ENCODE measurements at places on chromosomes 4 and X.

- DNase-seq: no peak
Observed at GRCh38 chrX:84320614-84321013, 132.6 kb upstream of the RPS6KA6 start.

- no peak for DNase-seq
Observed at GRCh38 chrX:113629326-113629725, 788.7 kb upstream of the AMOT start.

- DNase-seq: no peak
Observed at GRCh38 chr4:48799157-48799556, 19.1 kb upstream of the FRYL start.

- DNase-seq: no peak
Observed at GRCh38 chr4:124863040-124863545, 150.6 kb upstream of the ANKRD50 start.

DNA sequence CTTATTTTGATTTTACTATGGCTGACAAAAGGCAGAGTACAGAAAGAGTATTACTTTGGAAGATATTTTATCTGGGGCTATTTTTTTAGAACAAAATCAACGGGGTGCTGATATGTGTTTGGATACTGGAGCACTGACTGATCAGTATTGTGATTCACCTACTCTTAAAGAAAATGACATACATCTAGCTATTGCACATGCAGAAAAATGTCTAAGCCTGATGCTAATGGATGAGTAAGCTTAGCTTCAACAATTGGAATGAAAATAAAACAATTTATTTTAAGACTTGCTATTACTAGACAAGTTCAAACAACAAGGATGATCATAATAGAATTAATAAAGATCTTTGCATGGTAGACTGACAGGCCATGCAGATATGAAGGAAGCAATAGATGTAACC, 262.0 kb downstream of the PPP1R2C start:
- DNase-seq: no peak

- DNase-seq: no peak
Observed at GRCh38 chr4:119870856-119871255, 195.8 kb downstream of the MAD2L1 start.

DNA sequence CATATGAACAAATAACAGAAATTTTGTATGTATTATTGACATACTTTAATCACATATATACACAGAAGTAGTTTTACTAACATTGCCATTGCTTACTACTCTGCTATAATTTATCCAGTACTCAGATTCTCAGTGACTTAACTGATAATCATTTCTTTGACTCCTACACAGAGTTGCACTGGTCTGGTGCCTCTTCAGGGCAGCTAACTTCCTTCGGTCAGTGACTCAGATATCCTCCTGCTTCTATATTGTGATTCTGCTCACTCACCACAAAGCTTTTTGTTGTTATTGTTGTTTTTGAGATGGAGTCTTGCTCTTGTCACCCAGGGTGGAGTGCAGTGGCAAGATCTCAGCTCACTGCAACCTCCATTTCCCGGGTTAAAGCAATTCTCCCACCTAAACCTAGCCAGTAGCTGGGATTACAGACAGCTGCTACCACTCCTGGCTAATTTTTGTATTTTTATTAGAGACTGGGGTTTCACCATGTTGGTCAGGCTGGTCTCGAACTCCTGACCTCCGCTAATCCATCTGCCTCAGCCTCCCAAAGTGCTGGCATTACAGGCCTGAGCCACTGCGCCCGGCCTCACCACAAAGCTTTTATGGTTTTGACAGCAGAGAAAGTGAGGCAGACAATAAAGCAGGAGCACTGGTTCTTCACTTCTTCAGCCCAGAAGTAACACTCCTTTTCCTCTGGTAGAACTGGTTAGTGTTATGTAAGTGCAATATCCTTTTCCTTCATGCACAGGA, 499.3 kb downstream of the EPHA5 start:
- no peak for DNase-seq

DNA sequence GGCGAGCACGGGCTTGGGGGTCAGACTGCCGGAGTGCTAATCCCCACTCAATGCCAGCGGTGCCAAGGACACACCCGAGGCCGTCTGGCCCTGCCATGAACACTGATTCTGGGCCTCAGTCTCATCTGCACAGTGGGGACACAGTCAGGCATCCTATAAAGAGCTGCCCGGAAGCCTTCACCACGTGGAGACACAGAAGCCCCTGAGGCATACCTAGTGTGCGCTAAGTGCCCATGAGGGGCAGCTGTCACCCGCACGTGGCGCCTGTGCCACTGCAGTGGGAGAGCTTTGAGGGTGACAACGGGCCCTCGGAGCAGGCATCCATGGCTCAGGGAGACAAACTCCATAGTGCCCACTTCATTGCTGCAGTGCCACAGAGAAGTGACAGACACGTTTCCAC, 86.3 kb downstream of the PHKA2 start:
- no peak for DNase-seq

GRCh38 chrX:153900831-153901752, 3.4 kb upstream of the AVPR2 start:
- DNase-seq: peak; percentile 72

- no peak for DNase-seq
Observed at GRCh38 chr4:80307774-80308465, 27.6 kb upstream of the CFAP299 start.

DNA sequence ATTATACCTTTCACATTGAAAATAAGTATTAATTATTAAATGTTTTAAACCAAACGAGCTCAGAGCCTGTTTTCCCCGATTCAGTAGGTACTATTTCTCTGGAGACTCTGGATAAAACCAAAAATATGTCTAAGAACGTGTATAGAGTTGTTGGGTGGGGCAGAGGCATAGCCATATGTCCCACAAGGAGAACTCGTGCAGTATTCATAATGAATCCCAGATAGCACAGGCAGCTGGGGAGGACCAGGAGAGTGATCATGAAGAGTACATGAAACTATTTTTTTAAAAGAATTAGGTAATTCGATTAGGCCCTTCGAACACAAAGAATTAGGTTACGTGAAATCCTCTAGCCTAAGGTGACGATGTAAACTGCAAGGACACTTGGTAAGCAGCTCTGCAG, 76.1 kb downstream of the CLDN22 start:
- DNase-seq: no peak

GRCh38 chr4:142366769-142367181, 479.3 kb downstream of the INPP4B start:
- no peak for DNase-seq

DNA sequence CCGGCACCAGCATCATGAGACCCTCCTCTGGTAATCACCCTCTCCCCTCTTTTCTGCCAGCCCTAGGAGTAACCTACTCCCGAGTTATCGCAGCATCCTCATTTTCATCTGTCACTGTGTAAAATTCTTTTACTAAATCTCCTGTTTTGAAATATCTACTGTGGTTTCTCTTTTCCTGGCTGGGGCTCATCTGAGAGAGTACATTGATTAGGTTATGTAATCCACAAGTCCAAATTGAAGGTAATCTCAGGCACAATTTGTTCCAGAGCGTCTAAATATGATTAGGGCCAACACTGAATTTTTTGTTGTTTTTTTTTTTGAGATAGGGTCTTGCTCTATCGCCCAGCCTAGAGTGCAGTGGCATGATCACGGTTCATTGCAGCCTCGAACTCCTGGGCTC, 142.4 kb downstream of the SMIM20 start:
- DNase-seq: no peak

- DNase-seq: no peak
Observed at GRCh38 chrX:34749896-34750295, 92.8 kb upstream of the TMEM47 start.

- DNase-seq: no peak
Observed at GRCh38 chr4:181702864-181703495, 540.2 kb upstream of the TENM3 start.

GRCh38 chrX:13389501-13389900, 69.6 kb upstream of the ATXN3L start:
- DNase-seq: no peak

DNA sequence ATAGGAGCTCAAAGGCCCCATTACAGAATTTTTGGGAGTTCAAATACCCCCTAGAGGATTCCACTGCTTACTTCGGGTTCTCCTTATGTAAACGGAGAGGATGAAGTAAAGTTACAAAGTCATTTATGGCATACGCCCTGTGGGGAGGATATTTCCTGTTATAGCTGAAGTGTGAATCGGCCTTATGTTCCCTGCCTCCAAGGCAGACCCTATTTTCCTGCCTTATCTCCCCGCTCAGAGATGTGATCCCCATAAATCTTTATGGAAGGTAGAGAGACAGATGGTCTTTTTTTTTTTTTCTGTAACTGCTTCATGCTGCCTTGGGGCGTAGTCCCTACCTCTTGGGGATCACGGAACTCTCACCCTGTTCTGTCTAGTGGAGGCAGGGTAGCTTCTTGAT, 56.0 kb upstream of the DHX15 start:
- no peak for DNase-seq

DNA sequence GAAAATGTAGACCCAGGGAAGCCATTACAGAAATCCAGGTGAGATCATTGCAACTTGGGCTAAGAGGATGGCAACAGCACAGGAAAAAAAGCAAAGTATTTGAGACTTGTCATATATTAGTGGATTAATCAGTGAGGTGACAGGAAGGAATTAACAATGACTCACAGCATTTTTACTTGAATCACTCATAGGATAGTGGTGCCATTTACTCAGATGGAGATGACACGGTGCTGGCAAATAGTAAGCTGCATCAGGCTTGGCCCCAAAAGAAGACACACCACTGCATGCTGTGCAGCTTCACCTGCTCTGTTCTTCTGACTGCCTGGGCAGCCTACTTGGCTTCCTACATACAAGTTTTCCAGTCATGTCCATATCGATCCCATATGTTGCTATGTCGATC, 144.8 kb downstream of the FRYL start:
- peak; percentile 2 for DNase-seq

- no peak for DNase-seq
Observed at GRCh38 chr4:57068237-57068981, 41.8 kb downstream of the IGFBP7 start.

DNA sequence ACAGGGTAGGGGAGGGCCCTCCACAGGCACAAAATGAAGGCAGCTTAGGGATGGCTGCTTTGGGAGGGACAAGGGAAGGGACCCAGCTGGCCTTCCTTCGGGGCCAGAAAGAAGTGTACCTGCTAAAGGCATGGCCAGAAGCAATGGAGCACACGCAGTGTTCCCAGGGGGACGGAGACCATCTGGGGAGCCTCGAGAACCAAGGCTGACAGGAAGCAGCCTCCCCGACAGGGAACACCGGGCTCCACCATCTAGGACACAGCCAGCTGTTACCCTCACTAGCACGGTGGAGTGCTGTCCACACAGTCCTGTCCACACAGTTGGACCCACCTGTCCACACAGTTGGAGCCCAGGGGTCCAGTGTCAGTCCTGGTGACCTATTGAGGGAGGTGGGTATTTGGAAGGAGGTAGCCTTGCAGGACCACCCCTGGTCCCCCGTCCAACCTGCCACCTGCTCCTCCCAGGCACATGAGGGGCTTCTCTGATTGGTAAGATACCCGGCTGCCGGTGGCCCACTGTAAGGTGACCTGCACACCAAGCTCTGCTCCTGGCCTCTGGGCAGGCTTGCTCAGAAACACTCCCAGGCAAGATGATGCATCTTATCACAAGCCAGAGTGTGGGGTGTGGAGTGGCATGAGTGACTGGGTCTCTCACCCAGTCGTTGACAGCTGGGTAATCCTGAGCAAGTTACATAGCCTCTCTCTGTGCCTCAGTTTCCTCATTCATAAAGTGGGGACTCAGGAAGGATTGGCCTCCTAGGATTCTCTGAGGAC, 20.5 kb upstream of the AFAP1 start:
- DNase-seq: no peak

All from CD4-positive, alpha-beta T cell treated with Interleukin-6 at 100 ng/mL for 8 hours (primary cell).